Fibroblast of lung (primary cell): ENCODE measurements at places on chromosomes 12 and 14.

- DNase-seq: no peak
- H3K4me1 ChIP-seq: no peaks in the 10 kb centered on the region
- no peak overlapping the region for H3K4me3 ChIP-seq
Measured at GRCh38 chr12:43653917-43654316, 101.9 kb upstream of the ADAMTS20 start.

DNA sequence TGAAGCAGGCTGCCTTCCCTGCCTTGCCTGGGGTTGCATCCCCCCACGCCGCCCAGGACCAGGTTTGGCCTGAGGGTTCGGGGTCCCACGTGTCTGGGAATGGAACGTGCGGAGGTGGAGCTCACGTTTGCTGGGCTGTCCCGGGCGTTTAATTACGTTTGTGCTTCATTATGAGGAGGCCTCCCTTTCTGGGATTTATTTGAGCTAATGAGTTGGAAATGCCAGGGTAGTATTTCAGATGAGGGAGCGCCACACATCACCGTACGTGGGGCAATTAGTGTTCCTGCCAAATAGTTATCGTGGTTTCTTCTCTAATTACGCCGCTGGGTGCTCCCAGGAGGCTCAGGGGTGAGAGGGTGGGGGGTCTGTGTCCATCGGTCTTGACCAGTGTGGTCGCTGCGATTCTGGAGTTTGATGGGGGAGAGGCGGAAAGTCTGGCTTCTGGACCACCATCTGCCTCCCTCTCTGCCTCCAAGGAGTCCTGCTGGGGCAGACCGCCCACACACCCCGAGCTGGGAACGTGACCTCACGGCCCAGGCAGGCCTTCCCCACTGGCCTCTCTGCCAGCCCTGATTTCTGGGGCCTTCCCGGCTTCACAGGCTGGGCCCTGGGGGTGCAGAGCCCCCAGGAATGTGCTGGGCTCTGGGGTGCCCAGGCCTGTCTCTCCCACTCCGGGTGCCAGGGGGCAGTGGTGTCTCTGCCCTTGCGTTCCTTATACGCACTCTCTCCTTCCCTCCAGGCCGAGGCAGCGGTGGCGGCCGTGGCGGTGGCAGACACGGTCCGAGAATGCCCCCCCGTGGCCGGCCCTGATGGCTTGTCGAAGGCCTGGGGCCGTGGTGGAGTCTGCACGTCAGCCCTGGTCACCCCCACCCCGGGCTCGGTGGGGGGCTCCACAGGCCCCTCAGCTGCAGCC lies 18.9 kb downstream of the KIF26A start:
- no peaks in the 10 kb centered on the region for H3K4me1 ChIP-seq
- H3K27me3 ChIP-seq: no peaks in the 10 kb centered on the region
- no peaks in the 10 kb centered on the region for H3K36me3 ChIP-seq
- no peak overlapping the region for H3K27ac ChIP-seq
- H3K4me3 ChIP-seq: no peak overlapping the region

- H3K36me3 ChIP-seq: no peaks in the 10 kb centered on the region
- no peak for DNase-seq
- no peaks in the 10 kb centered on the region for H3K27me3 ChIP-seq
- no peak overlapping the region for H3K4me3 ChIP-seq
- peaks cover under 1% of the 10 kb centered on the region for H3K4me1 ChIP-seq
- no peak overlapping the region for H3K27ac ChIP-seq
Measured at GRCh38 chr12:75474116-75474515, 6.4 kb upstream of the GLIPR1 start.

DNA sequence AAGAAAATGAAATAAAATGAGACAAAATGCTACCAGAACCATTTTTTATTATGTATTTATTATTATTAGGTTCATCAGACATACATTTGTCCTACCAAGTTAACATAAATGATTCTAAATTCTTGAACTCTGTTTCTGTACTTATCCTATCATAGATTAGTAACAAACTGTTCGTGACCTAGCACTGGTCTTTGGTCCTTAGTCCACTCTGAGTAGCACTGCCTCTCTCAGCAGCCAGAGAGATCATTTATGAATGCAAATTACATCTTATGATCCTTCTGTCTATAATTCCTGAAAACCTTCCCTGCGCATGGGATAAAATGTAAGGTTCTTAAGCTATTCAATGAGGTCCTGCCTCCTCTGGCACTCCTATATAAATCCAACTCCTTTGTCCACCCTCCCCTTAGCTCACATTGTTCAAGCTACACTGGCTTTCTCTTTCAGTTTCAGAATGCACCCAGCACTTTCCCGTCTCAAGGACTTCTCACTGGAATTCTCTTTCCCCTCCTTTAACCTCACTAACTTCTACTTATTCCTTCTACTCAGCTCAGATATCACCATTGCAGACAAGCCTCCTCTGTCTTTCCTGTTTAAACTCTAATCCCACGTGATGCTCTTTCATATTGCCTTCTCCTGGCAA lies 17.1 kb downstream of the PDZRN4 start:
- no peaks in the 10 kb centered on the region for H3K27me3 ChIP-seq
- H3K4me1 ChIP-seq: no peaks in the 10 kb centered on the region
- H3K4me3 ChIP-seq: no peak overlapping the region

DNA sequence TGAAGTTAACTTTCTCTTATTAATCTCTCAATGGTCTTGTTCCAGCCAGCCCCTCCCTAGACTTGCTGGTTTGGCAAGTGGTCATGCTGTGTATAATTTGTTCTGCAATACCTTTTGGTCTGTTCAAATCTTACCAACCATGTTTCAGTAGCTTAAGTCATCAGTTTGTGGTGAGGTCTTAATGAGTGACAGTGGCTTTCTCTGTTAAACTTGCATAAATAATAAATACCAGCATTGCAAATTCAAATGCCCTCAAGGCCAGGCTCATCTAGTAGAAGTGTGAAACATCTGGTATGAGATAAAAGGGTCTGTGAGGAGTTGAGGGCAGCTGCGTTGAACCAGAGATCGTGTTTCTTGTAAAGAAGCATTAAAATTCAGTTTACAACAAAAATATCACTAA lies 319.5 kb downstream of the TMEM117 start:
- no peaks in the 10 kb centered on the region for H3K4me1 ChIP-seq
- H3K27ac ChIP-seq: no peak overlapping the region
- no peaks in the 10 kb centered on the region for H3K27me3 ChIP-seq
- DNase-seq: no peak
- H3K4me3 ChIP-seq: no peak overlapping the region

GRCh38 chr14:48771717-48772116 lies 814.5 kb downstream of the RPS29 start:
- H3K4me3 ChIP-seq: no peak overlapping the region
- no peak for DNase-seq

GRCh38 chr14:98237939-98238338 lies 1034.1 kb downstream of the BCL11B start:
- H3K27ac ChIP-seq: no peak overlapping the region
- no peak overlapping the region for H3K4me3 ChIP-seq
- no peaks in the 10 kb centered on the region for H3K4me1 ChIP-seq
- H3K27me3 ChIP-seq: no peaks in the 10 kb centered on the region

DNA sequence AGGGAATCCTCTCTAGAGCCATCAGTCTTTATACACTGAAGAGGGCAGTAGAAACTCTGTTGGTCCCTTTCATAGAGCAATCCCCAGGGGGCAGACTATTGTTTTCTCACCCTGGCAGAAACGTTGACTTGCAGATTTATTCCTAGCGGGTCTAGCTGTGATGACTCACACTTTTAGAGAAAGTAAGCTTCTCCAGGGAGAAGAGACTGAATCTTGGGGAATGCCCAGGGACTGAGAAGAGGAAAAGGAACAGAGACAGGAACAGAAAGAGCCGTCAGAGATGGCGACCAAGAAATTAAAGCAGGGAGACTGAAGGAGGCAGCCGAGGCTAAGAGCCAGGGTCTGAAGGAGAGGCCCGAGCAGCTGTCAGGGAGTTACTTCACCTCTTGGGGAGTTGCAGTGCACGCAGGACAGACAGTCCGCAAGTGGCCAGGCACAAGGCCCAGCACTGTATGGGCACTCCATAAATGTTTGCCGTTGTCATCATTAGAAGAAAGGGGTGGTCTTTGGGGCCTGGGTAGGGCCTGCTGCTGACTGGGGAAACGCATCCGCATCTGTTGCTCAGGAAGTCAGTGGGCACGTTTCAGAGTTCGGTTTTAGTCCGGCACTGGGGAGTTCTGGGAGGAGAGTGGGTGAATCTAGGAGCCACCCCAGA lies 13.0 kb downstream of the PLEKHG6 start:
- H3K27me3 ChIP-seq: no peaks in the 10 kb centered on the region
- peaks cover 15% of the 10 kb centered on the region for H3K36me3 ChIP-seq
- H3K4me1 ChIP-seq: peaks cover 35% of the 10 kb centered on the region
- no peak overlapping the region for H3K4me3 ChIP-seq

DNA sequence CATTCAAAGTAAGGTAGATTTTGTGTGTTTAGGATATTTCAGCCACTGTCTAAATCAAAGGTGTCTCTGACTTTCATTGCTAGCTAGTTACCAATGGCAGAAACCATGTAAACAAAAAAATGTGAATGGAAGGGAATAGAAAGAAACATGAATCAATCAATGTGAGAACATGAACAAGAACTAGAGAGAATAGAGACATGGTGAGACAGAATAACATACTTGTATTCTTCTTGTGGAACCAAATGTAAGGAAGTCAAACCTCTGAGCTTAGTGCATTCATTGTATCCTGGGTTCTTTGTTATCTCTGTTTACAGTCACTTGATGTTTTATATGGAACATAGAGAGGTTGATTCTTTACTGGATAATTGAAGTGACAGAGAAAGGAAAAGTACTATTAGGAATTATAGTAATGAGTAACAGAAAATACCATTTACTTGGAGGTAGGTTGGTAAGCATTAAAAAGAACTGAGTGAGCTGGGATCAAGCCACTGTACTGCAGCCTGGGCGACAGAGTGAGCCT lies 2.6 kb upstream of the WNK1 start:
- H3K4me1 ChIP-seq: peaks cover 5% of the 10 kb centered on the region
- DNase-seq: no peak
- H3K27me3 ChIP-seq: no peaks in the 10 kb centered on the region
- no peaks in the 10 kb centered on the region for H3K36me3 ChIP-seq

DNA sequence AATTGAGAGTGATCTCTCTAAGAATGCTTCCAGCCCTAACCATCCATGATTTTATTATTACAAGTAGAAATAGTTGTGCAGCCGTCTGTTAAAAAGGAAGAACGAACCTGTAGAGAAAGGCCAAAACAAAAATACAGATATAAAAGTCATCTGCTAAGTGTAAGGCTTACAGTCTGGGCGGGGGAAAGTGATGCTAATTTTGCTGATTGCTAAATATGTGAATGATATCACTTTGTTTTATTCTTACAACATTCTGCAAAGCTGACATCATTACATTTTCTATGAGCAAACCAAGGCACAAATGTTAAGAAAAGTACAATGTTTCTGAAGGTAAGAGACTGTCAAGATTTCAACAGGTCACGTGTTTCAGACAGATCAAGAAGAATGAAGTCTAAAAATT lies 101.5 kb upstream of the RAP1B start:
- H3K27ac ChIP-seq: no peak overlapping the region
- H3K4me3 ChIP-seq: no peak overlapping the region

DNA sequence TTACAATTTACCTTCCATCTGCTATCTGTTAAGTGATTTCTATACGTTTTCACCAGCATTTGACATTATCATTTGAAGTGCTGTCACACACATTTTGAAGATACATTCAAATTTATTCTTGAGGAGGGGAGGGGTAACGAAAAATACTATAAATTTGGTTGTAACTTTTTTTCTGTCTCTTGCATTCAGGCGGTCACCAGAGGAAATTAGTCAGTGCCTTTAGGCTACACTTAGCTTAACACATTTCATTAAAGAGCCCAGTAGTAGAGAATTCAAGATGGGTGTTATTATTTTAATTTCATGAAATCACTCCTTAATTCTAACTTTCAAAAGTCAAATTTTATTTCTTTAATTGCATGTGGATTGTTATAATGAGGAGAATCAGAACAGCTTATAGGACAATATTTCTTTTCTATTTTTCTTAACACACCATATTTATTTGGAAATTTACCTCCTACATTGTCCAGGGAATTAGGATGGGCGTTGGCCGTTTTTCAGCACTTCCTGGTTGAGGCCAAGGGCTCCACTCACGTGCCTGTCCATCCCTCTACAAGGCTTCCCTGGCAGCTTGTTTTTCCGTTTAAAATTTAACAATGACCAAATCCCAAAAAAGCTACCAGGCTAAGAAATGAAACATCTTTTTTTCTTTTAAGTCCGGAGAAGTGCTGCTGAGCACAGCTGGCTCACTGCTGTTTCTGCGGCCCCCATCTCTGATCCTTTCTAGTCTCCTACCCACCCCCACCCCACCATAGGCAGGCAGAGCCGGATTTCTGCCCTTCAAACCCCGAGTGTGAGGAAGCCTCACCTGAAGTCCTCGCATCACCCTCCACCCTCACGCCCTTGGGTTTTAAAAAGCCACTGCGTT lies 1.1 kb upstream of the FAR2 start:
- H3K36me3 ChIP-seq: no peaks in the 10 kb centered on the region
- no peaks in the 10 kb centered on the region for H3K27me3 ChIP-seq
- no peak for DNase-seq
- H3K27ac ChIP-seq: peak overlapping the region; percentile 77

DNA sequence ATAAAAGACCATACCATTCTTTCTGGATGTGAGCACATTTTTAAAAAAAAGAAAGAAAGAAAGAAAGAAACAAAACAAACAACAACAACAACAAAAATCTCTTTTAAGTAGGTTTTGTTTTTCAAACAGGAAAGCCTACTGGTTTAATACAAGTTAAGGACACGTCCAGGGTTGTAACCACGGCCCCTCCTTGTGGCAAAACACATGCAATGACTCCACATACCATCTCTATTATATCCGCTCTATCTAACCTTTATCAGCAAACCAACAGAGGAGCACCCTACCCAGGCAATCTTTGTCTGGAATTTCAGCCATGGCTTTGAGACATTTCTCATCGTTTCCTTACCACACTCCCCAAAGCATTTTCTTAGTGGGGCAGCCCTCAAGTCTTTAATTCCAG lies 360.5 kb upstream of the TMPO start:
- H3K27ac ChIP-seq: no peak overlapping the region
- no peaks in the 10 kb centered on the region for H3K36me3 ChIP-seq
- DNase-seq: peak; percentile 61
- no peaks in the 10 kb centered on the region for H3K27me3 ChIP-seq
- H3K4me1 ChIP-seq: no peaks in the 10 kb centered on the region

DNA sequence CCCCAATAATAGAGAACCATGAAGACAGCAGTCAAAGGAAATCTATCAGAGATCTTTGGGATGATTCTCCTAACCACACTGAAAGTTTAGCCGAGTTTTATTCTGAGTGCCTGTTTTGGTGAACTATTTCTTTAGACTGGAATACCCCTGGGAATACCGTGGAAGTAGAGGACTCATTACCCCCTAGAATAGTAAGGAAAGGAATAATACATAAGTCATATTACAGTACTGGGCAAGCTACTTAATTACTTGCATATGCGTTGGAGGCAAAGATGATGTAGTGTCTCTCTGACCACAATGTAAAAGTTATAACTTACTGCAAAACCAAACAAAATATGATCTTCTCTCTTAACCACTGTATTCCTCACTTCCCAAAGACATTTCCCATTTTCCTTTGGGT lies 25.5 kb downstream of the ZC2HC1C start:
- no peak overlapping the region for H3K4me3 ChIP-seq
- DNase-seq: no peak
- no peaks in the 10 kb centered on the region for H3K27me3 ChIP-seq
- no peak overlapping the region for H3K27ac ChIP-seq
- H3K36me3 ChIP-seq: no peaks in the 10 kb centered on the region

- no peak overlapping the region for H3K27ac ChIP-seq
- H3K27me3 ChIP-seq: no peaks in the 10 kb centered on the region
- H3K4me3 ChIP-seq: no peak overlapping the region
- peaks cover 7% of the 10 kb centered on the region for H3K4me1 ChIP-seq
- no peaks in the 10 kb centered on the region for H3K36me3 ChIP-seq
Measured at GRCh38 chr12:47651368-47652254, 54.2 kb downstream of the RPAP3 start.

- no peak overlapping the region for H3K4me3 ChIP-seq
- H3K36me3 ChIP-seq: no peaks in the 10 kb centered on the region
- no peaks in the 10 kb centered on the region for H3K4me1 ChIP-seq
Measured at GRCh38 chr12:126286203-126286602, 1221.0 kb downstream of the AACS start.
